Naive thymus-derived CD8-positive, alpha-beta T cell (primary cell): ENCODE measurements at places on chromosomes 5 and 9.

DNA sequence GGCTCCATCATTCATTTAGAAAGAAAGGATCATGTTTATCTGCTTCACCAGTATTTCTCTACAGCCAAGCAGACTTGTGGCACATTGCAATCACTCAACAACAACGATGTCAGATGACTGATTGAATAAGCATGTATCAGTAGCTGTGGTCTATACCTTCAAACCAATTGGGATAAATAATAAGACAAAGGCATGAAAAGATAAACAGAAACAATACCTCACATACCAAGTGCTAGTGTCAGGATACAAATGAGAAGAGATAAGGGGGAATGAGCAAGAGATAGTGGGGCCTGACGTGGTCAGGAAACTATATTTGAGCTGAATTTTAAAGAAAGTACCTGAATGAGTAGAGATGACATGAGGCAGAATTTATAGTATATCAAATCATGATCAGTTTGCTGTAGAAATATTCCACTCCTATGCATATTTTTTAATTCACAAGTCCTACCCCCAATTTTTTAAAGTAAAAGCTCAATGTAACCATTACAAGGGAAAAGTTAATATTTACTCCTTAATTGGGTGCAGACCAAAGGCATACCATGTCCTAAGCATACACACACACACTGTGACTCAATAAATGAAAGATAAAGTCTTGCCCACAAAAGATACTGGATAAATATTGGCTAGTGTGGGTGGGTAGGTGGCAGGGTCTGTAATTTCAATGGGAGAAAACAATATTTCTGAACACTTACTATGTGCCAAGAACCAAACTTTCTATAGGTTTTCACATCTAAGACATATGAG is 284.5 kb downstream of the SPOCK1 start:
- DNase-seq = no peak

DNA sequence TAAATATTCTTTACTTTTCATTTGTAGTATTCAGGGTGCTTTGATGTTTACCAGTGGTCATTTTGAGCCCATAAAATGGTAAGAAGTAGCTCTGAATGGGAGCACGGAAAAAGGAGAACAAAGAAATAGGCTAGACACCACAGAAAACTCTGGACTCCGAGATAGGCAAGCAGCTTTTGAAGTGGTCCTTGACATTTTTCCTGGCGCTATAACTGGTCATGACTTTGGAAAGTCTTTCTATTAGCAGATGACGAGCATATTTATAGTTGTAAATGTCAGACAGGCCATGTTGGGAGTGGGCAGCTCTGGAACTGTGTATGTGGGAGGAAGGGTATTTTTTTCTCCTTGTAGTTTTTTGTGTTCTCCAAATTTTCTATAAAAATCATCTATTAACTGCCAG is 126.1 kb upstream of the POC5 start:
- DNase-seq = no peak

DNA sequence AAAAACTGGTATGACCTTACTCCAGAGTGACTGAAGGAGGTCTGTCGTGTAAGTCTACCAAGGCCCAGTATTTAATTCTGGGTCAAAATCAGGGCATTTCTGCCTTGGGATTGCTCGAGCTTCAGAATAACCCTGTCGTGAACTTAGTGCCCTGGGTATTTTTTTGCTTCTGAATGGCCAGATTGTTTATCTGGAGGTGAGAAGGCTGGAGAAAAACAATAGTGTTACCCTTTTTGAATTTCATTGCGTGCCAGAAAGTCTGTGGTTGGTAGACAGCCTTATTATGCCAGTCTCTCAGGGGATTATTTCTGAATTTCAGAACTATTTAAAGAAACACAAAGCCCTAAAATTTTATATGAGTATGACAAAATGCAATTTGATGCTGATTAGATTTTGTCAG is 323.4 kb downstream of the CSNK1G3 start:
- no peak for DNase-seq

GRCh38 chr5:157464519-157465171 is 4.6 kb downstream of the NIPAL4 start:
- DNase-seq = no peak

GRCh38 chr5:91642581-91642980 is 259.5 kb upstream of the ARRDC3 start:
- DNase-seq = no peak

DNA sequence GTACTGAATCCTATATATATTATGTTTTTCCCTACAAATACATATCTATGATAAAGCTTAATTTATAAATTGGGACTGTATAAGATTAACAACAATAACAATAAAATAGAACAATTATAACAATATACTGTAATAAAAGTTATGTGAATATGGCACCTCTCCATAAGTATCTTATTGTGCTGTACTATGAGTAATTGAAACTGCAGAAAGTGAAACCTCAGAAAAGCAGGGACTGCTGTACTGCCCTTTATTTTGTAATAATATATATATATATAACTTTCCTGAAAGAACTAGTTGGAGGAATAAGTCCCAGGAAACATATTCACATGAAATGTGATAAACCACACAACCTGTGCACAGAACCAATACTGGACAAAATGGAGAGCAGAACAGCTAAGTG is 77.3 kb downstream of the PAM start:
- no peak for DNase-seq

DNA sequence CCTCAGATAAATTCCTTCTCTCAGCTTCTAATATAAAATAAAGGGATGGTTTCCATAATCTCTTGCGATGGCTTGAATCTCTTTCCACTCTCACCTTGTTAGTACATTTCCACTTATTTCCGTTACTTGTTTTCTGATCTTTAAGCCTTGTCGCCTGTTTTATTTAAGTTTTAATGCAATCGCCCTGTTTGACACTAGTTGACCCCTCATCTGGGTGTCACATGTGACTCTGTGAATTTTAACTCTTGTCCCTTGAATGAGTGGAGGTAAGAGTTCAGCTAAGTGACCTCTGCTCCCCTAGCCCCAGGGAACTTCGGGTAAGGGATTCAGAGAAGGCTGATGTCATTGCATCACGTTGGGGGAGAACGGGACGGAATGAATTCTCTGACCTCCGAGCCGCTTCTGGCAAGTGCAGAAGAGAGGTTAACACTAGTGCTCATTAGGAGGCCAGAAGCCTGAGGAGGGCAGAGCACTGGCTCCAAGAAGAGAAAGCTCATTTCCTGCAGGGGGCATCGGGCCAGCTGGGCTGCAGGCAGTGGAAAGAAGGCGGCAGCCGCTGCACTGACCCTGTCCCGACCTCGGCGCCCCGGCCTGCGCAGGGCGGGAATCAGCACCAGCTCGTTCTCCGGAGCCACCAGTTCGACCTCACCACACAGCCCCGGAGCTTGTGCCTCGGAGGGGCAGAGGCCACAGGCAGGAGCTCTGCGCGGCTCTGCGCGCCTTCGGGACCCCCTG is 569 bp downstream of the HINT2 start:
- DNase-seq = no peak

DNA sequence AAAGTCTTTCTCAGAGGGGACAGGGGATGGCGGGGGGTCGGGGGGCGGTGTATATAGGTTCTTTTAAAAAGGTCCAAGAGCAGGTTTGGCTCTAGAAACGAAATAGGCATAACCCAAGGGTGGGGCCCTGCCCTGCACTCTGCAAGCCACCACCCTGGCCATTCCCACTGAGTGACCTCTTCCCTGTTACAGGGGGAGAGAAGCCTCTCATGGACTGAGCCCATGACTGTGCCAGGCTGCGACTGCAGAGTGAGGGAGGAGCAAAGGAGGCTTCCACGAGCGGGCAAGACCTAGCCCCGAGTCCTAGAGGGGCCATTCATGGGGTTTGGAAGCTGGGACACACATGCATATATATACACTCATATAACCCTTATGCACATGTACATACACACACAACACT is 10.1 kb upstream of the NXNL2 start:
- no peak for DNase-seq

GRCh38 chr5:54703133-54703532 is 185.6 kb downstream of the SNX18 start:
- no peak for DNase-seq

- DNase-seq = no peak
These were observed 15.5 kb downstream of the TYRP1 start for GRCh38 chr9:12708562-12709298.

DNA sequence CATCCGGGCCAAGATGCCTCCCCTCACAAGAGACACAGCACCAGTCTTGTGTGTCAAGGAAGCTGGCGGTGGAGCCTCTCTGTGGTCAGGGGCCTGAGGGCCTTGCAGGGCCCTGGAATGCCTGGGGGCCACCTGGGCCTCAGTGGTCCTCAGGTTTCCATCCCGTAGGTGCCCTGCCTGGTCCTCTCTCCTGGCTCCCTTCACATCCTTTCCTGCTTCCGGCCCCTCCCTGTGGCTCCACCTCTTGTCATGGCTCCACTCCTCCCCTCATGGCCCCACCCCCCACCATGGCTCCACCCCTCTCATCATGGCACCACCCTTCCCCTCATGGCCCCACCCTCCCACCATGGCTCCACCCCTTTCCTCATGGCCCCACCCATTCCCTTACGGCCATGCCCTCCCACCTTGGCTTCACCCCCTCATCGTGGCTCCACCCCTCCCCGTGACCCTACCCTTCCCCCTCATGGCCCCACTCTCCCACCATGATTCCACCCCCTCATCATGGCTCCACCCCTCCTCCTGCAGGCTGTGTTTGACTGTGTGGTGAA is 175.8 kb downstream of the CACNA1B start:
- DNase-seq = no peak

- peak; percentile 61 for DNase-seq
These were observed 813 bp downstream of the GNAQ start for GRCh38 chr9:78030553-78031443.

- DNase-seq = no peak
These were observed 193.3 kb upstream of the GRIN3A start for GRCh38 chr9:101931756-101932155.
